ENCODE measurements at places on chromosomes 2 and 18.
A peak's percentile ranks its signal among the peaks of the same experiment; 100 is the strongest.

GRCh38 chr2:241861264-241861663, 2.6 kb upstream of the PDCD1 start:
- DNase-seq: no peak

DNA sequence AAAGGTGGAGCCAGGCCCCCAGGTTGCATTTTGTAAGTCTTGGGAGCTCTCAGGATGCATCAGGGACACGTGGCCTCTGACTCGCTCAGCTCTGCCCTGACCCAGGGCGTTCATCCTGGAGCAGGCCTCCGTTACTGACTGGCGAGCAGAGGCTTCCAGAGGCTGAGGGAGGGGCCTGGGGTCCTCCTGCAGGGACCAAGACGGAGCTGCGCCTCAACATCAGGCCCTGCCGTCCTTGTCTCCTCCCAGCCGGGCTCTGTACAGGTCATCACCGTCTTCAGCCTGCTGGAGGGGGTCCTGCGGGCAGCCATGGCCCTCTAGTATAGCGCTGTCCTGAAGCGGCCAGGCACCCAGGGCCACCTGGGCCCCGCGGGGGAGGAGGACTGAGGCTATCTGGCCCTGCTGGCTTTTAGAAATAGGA, 10.2 kb upstream of the ALPP start:
- no peak for DNase-seq

GRCh38 chr18:46621111-46621766, 35.8 kb downstream of the LOXHD1 start:
- DNase-seq: no peak

- no peak for DNase-seq
Observed at GRCh38 chr2:146239392-146240135, 1605.3 kb upstream of the ACVR2A start.

DNA sequence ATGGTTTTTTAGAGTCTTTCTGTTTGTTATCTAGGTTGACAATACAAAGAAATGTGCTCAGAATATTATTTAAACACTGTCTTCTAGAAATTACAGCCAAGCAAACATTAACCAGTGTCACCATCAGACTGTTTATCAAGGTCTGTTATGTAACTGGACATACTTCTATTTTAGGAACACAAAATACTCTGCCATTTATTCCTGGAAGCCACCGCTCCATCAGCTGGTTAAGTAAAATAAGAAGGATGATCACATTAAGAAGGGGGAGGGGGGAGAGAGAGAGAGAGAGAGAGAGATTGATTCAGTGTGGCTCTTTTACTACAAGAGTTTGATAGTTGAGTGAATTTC, 47.9 kb downstream of the MBP start:
- no peak for DNase-seq

- peak; percentile 77 for DNase-seq
Observed at GRCh38 chr18:31206787-31207381, 44.2 kb upstream of the DSC1 start.

DNA sequence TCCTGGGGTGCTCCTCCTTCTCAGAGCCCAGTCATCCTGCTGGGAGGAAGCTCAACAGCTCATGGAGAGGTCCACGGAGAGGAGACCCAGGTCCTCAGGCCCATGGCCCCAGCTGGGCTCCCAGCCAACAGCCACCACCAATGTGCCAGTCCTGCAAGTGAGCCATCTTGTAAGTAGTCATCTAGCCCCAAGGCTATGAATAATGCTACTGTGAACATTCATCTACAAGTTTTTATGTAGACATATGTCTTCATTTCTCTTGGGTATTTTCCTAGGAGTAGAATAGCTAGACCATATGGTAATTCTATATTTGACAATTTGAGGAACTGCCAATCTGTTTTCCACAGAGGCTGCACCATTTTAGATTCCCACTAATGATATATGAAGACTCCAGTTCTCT, 166.1 kb downstream of the MTCL1 start:
- no peak for DNase-seq

DNA sequence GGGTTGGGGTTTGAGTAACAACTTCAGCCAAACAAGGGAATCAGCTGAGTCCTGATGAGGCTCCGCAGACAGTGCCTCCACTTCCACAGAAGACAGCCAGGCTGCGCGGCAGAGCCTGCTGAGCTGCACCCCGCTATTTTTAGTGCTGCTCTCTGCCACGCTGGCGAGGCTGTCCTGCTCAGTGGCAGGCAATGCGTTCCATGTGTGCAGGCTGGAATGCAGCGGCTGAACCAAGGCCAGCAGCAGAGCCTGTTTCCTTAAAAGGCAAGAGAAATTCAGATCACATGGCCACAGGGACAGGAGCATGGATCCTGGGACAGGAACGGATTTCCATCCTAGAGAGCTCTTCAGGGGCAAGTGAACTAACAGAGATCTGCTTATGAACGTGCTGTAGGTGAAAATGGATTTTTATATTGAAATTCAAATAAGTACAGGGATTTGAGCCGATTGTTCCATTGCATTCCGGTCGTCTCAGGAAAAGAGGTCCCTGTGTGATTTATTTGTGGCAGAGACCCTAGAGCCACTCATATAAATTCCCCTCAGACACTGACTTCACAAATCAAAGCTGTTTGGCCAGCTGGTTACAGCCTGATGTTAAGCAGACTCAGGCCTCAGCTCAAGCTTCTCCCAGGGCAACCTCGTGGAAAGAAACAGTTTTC, 98.7 kb downstream of the COL6A3 start:
- peak; percentile 92 for DNase-seq

GRCh38 chr18:3451183-3451988, 1.4 kb downstream of the TGIF1 start:
- DNase-seq: peak; percentile 97

GRCh38 chr18:34773378-34773777, 63.3 kb downstream of the DTNA start:
- DNase-seq: no peak

DNA sequence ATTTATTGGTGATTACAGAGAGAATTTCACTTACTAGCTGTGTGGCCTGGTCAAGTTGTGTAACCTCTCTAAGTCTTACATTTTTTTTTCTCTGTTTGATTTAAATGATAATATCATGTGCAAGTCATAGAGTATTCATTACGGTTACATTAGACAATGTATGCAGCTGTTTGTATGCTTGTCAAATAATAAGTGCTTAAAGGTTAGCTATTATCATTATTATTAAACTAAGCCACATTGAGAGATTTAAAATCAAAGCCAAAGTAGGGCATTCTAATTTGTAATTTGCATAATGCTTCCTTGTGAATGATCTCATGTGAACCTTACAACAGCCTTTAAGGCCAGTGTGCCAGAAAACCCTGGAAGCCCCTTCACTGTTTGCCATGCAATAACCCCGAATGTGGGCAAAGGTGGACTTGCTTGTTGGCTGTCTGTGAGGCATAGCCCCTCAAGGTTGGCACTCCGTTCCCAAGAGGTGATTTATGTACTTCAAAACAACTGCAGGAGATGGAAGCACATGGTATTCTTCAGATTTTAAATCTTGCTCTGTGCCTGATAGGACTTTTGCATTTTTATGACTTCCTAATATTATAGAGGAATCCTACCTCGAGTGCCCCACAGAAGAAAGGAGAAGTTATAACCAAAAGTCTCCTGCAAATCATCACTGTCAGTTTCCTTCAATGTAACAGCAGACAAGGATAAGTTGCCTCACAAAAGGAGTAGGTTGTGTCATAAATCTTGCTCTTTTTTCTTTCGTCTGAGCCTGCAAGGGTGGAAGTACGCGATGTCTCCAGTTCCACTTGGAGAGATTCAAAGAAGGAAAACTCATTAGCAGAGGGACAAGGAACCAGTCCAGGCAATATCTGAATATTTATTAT, 272.0 kb downstream of the TGIF1 start:
- no peak for DNase-seq

DNA sequence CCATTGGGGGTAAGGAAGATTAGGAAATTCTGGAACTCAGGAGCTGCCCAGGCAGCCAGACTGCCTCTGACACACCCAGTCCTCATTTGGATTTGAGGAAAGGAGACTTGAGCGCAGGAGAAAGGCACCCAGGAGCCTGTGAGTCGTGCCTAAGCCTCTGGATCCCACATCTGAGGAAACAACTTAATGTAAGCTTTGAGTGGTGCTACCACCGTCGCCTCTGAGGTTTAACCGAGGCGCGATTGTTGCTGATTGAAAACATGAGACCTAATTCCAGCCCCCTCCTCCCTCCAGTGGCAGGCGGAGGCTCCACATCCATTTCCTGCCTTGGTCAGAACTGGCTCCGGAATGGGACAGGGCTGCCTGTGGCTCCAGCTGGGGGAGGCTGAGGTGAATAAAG, 176.7 kb upstream of the PKDCC start:
- DNase-seq: no peak

DNA sequence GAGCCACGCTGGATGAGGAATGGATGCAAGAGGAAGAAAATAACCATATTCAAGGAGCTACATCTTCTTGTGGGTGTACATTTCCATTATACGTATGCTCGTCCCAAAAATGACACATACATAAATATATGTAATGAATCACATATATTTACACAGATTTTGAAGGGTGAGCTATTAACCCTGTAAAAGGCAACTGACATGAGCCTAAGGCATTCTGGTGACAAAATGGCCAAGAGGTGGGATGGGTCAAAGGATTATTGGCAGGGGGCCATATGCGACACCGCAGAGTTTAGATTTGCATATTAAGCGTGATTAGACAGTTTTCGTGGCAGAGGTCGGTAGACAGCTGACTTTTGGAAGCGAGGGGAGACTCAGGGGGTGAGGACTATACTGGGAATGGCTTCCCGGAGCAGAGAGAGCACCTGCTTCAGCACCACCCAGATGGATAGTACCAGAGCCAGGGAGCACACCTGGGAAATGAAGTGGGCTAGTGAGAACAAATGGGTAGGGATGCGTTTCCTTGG, 431 bp upstream of the CNRIP1 start:
- no peak for DNase-seq

- DNase-seq: no peak
Observed at GRCh38 chr2:205012961-205013360, 467.7 kb downstream of the PARD3B start.

DNA sequence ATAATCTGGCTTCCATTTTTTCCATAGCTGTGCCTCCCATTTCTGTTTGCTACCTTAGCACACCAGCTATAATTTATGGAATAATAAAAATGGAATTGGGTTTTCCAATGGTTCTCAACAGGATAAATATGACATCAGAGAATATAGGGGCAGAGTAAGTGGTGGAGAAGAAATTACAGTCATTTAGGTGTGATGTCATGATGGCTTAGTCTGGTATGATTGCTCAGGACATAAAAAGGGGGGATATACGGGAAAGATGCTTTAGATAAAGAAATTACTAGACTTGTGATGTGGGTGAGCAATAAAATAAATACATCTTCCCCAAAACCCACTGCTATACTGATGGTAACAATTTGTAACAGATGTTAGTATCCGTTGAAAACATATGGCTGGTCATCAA, 21.6 kb upstream of the KIF5C start:
- no peak for DNase-seq

- DNase-seq: no peak
Observed at GRCh38 chr2:106885971-106886915, at the start of gene ST6GAL2. ST6GAL2 (minus strand) TSS chr2:106886167; CDS start chr2:106843977, 42,190 bp downstream.

DNA sequence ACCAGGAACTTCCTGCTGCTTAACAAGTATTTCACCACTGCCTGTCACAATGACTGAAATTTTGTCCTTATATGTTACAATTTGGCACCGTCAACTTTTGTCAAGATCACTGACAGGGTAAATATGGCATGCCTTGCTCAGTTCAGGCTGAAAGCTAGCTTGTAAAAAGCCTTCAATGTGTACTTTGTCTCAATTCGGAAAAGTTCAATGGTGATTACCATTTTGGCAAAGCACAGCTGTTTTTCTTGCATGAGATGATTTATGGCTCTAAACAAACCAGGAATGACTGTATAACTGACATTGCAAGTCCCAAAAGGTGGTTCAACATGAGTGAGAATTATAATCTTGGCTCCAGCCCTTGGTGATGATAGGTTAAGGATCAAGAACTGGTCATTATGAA, 1255.2 kb downstream of the CNTNAP5 start:
- no peak for DNase-seq

GRCh38 chr2:31212659-31213600, 4.4 kb downstream of the CAPN14 start:
- no peak for DNase-seq

DNA sequence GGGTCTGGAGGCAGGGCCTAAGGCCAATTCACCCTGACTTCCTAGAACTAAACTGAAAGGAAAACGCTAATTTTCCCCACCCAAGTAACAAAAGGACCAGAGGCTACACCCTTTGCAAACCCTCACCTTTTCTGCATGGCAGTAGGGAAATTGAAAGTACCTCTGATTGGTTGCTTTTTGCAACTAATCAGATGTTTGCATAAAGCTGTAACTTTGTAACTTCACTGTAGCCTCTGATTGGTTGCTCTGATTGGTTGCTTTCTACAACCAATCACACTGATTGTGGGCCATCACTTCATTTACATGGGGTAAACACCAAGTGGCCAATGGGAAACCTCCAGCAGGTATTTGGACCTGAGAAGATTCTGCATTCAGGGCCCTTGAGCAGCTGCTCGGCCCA, 20.8 kb downstream of the EIPR1 start:
- DNase-seq: no peak

DNA sequence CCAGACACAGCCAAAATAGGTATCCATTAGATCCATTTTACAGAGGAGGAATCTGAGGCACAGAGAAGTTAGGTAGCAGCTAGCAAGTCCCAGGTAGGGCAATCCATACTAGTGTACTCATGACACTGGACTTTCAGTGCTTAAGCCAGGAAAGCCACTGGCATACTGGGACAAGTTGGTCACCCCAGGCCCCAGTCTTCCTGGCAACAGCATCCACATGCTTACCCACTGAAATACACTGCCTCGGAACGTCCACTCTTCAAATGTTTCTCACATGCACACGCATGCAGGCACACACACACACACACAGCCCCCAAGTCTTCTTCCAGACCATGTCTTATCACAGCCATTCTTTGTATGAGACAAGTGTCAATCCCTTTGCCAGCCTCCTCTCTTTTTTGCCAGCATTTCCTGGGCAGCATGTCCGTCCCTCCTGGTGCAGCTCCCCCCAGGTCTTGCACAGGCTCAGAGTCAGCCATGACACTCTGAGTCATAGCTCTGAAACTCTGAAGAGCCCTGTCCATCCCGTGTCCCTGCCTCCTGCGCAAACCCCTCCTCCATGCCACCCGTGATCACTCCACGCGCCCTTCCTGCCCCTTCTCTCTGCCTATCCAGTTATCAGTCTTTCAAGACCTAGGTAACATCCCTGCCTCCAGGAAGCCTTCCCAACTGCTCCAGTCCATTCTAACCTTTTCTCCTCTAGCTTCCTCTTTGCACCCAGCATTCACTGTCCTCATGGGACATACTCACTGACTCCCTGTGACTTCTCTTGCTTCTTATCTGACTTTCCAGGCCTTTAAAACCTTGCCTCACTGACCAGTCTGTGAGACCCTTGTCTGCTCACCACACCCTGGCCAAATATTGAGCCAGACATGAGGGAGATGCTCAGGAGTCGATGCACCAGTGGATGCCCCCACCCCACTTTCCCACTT, 10.9 kb upstream of the TEX261 start:
- DNase-seq: no peak

DNA sequence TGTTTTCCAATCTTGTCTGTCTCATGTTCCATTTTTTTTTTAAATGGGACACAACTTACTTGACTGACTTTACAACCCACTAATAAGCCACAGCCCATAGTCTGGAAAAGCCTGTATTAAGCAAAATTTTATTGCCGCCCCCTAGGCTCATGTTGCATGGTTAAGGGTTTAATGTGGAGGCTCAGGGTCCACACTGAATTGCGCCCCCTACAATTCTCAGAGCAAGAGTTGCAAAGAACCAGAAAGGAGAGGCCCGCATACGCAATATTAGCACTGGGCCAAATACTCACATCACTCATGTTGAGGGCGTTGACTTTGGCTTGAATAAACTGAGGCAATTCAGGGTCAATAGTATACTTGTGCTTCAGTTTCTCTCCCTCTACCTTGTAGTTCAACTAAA, 65.5 kb downstream of the NEB start:
- no peak for DNase-seq

- no peak for DNase-seq
Observed at GRCh38 chr18:56214706-56215105, 423.7 kb downstream of the TXNL1 start.
